ENCODE measurements at places on chromosomes 5 and 9.

- DNase-seq, result peak; percentile 81
Measured at GRCh38 chr9:102867488-102867887, 127.6 kb upstream of the CYLC2 start.

DNA sequence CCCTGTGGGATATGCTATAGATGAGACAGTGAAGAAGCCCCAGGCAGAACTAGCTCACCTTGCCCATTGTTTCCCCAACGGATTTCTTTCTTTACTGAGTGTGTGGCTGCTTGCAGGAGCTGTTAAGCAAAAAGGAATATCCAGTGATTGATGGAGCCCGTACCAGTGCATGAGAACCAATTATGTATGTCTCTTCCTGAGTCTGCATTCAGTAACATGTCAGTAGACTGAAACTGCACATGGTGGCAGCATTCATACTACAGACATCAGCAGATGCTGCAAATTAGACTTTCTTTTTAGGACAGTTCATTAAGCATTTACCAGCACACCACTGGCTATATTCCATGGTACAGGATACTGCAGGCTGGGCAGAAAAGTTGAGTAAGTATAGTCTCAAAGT lies 90.3 kb upstream of the PLCXD3 start:
- DNase-seq, result no peak

DNA sequence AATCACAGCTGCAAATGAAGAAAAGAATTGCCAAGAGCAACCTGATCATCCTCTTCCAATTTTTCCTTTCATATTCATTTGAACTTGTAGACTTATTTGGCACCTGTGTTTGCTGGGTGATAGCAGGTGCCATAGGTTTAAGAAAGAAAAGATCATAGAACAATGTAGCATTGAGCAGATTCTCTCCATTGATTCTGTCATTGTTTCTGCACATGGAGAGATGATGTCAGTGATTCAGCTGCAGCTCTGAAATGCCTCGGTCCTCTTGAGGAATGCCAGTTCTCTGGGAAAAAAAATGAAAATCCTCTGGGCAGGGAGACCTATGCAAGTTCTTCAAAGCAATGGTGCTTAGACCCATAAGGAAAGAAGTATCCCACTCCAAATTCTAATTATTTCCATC lies 418.1 kb upstream of the KLF4 start:
- DNase-seq, result no peak

DNA sequence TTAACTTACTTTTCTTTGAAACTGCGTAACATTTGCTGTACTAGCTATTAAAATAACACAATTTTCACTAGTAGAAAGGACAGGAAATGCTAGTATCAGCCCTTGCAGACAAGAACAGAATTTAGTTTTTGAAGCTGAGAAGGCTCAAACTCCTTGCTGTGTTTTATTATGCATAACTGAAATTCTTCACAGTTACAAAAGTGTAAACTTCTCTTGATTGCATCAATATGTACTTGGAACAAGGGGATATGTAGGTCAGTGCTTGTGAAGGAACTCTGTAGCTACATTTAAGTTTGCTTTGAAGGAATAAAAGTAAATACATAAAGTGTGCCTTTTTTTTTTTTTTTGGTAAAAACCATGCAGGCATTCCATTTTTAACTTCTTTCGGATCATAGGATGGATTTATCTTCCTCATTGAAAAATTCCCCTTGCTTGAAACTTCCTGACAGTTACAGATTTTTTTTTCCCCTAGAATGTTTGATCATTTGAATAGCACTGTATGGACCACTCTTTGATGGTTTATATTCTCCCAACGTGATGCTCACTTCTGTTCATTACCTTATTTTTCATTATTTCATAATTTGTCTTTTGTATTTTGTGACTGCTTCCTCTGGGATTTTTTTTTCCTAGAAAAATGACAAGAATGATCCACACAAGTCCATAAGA lies 94.9 kb upstream of the DAB2 start:
- DNase-seq, result peak; percentile 84

GRCh38 chr5:111706345-111706744 lies 50.6 kb downstream of the NREP start:
- DNase-seq, result no peak

DNA sequence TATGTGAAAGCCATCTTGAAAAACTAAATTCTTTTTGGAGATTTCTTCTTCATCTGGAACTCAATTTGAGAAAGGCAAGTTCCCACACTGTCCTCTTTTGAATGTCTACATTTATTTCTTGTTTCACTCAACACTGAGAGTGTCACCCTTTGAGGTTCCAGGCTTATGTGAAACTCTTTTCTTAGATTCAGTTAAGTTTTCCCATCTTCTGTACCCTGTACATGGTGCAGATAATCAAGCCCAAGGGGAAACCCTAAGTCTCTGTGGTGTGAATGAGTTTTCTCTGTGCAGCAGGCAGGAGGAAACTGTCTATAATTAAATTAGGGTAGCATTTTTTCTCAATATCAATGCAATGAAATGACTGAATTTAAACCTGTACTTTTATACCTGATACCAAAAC lies 72.3 kb upstream of the PRLR start:
- DNase-seq, result no peak

- no peak for DNase-seq
Measured at GRCh38 chr9:93035821-93036351, 22.6 kb upstream of the SUSD3 start.

- no peak for DNase-seq
Measured at GRCh38 chr9:111969622-111970021, 73.0 kb downstream of the UGCG start.

GRCh38 chr9:134627417-134628353 lies 13.9 kb upstream of the COL5A1 start:
- DNase-seq, result no peak

- DNase-seq, result peak; percentile 53
Measured at GRCh38 chr9:17291766-17292165, 156.9 kb downstream of the CNTLN start.

GRCh38 chr9:97807681-97808080 lies 45.3 kb upstream of the FOXE1 start:
- DNase-seq, result no peak

- DNase-seq, result peak; percentile 20
Measured at GRCh38 chr5:1479581-1480188, 34.4 kb upstream of the SLC6A3 start.

GRCh38 chr5:56090793-56091460 lies 96.2 kb upstream of the IL6ST start:
- DNase-seq, result no peak

- no peak for DNase-seq
Measured at GRCh38 chr5:177553671-177554429, 513 bp downstream of the FAM193B start.

DNA sequence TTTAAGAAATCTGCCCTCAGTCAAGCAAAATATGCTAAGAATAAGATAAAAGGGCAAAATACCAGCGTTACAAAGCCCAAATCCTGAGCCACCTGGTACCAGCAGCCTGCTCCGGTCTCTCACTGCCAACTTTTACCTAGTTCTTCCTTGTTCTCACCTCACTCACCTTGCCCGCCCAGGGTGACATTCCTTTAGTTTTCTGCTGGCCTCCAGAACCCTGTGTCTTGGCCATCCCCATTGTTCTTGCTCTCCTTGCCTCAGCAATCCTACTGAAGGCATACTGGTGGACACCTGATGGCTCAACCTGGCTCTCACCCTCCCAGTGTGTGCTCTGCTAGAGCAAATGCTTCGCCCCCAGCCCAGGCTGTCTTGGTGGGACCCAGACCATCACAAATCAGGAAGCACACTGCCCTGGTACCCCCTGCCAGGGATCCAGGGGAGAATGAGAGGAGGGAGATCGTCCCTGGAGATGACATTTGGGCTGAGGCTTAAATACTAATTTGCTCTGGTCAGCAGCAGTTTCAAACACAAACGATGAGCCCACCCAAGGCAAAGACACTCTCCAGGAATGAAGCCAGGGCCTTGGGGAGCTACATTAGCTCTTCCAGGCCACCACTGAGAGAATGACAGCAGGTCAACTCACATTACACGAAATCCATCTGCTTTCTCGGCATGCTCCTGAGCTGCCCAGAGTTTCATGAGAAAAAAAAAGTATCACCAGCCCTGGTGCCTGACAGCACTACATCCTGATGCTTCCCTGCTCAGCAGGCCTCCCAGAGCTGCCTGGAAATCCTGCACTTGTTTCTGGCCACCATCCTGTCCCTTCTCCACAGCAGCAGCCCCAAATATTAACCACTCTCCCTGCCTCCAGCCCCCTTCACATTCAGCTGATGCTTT lies 12.2 kb upstream of the SEPTIN8 start:
- DNase-seq, result no peak

GRCh38 chr9:86045654-86046053 lies 53.7 kb downstream of the GOLM1 start:
- DNase-seq, result no peak

DNA sequence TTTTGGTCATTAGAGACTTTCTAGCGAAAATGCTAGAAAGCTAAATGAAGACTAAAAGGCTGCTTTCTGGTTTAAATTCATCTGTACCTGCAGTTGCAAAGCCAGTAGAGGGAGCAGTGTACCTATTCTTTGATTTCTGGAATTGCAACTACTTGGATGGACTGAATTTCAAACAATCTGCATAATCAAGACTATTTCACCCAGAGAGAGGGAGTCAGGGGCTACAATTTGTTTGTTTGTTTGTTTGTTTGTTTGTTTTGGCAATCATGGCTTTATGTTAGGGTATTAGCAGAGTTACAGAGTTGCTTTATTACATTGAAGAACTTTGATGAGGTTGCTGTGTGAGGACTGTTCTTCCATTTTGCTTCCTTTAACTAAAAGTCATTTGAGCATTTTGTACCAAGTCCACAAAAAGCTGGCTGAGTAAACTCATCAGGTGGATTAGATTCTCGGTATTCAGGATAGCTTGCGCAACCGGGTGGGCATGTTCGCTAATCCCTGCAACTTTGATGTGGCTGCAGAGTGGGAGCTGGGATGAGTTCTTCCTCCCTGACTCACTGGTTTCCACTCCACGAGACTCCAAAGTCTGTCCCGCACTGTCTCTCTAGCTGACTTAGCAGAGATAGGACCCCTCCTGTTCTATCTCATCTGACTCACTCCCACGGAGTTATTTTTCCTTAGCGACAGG lies 80.0 kb upstream of the TUT7 start:
- DNase-seq, result peak; percentile 83

DNA sequence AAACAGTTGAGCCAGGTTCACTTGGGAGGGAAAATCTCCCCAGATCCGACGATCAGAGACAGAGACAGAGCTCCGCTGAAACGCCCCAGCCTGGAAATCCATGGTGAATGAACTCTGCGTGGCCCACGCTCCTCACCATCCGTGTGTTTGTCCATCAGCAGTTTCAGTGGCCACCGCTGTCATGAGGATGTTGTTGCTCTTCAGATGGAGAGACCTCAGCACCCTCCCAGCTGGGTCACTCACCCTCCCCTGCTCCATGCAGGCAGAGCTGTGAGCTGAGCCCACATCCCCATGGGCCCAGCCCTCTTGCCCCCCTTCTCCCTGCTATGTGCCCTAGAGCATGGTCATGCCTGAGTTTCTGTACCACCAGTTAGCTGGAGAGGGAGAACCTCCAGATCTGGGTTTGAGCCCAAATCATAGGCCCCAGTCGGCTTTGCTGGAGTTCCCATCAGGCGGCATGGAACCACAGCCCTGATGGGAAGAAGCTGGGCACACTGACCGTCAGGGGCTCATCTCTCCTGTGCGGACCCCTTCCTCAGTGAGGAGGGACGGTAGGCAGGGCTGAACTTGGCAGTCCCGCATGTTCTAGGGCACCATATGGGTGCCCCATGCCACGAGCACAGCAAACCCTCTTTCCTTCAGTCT lies 154.4 kb upstream of the COL5A1 start:
- DNase-seq, result no peak

DNA sequence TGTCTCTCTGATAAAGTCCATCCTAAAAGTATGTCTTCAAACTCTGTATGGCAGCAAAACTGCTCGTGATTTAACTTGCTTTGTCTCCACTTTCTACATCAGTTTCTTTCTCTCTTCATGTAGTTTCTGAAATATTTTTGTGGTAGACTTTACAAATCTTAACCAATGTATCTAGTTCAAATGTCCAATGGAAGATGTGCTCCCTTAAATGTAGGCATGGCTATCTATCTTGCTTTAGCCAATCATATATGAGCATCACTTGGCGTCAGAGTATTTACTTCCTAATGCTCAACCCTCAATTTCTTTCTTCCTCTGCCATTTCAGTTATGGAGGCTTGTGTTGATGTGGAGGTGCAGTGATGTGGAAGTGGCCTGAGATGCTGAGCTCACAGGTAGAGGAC lies 206.1 kb upstream of the ZNF608 start:
- DNase-seq, result no peak

GRCh38 chr9:114806526-114806900 lies 674 bp upstream of the TNFSF15 start:
- no peak for DNase-seq

- no peak for DNase-seq
Measured at GRCh38 chr5:150499437-150499956, 8.4 kb upstream of the NDST1 start.

- DNase-seq, result no peak
Measured at GRCh38 chr9:128145536-128145935, 3.7 kb upstream of the LCN2 start.

DNA sequence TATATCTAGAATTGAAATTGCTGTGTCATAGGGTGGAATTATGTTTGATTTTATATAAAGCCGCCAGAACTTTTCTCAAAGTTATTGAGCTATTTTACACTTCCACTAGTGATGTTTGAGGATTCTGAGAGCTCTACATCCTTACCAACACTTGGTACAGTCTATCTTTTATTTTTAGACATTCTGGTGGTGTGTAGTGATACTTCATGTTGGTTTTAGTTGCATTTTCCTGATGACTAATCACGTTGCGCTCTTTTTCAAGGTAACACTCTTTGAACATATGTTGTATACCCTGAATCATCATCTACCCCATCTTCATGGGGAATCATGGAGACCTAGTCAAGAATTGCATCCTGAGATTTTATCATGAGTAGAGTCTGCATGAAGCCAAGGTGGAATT lies 141.7 kb downstream of the NXNL2 start:
- DNase-seq, result no peak

DNA sequence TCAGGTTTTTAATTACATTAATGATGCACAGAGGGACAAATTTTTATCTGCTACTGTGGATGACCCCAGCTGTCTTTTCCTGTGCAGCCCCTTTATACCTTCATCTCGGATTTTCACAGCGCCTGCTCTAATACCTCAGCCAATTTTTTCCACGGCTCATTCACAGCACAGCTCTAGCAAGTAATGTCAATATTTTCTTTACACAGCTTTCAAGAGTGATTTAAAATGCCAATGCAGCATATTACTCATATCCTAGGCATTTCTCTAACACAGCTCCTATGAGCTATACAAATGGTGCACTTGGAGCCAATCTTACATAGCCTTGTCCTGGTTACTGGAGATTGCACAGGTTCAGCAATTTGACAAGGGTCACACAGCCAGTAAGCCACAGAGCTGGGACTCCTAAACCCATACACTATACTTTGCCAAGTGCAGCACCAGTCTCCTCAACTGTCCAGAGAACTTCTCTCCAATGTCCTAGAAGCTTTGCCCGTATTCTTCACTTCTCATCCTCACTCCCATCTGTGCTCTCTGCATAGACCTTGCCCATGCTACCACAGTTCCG lies 661.8 kb downstream of the DTWD2 start:
- peak; percentile 71 for DNase-seq

DNA sequence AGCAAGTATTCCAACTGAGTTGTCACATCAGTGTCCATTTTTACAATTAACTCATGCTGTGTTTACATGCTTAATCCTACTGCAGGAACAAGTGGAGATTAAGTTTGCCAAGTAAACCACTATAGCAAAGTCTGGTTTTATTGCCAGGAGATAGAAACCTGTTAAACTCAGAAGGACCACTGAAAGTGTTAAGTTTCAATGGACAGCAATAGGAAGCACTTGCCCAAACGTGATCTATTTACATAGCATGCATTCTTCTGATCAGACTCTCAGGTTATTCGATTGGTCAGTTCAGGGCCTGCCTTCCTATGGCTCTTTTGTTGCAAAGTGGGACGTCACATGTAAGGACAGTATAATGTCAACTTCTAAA lies 28.0 kb upstream of the IFNK start:
- no peak for DNase-seq

Data from fibroblast of skin of right biceps (primary cell).